ENCODE measurements at places on chromosomes 7 and 10.

GRCh38 chr10:103044942-103045489, 126.9 kb downstream of the CNNM2 start:
- no peak for DNase-seq

GRCh38 chr10:96130326-96130995, 364 bp downstream of the ZNF518A start:
- peak; percentile 93 for DNase-seq

DNA sequence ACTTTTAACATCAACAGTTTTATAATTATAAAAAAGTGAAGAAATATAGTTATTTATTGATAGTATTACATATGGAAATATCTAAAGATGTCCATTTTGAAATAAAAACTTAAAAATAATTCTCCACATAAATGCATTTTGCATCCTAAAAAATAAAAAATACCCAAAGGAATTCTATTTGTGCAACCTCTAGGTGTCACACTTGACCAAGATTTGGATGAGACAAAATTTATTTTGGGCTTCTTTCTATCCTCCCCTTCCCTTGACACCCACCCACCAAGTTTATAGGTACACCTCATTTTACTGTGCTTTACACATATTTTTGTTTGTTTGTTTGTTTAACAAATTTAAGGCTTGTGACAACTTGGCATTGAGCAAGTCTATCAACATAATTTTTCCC, 3.3 kb upstream of the THSD7A start:
- DNase-seq: peak; percentile 32

- no peak for DNase-seq
Measured at GRCh38 chr7:153044981-153045380, 285.4 kb downstream of the ACTR3B start.

DNA sequence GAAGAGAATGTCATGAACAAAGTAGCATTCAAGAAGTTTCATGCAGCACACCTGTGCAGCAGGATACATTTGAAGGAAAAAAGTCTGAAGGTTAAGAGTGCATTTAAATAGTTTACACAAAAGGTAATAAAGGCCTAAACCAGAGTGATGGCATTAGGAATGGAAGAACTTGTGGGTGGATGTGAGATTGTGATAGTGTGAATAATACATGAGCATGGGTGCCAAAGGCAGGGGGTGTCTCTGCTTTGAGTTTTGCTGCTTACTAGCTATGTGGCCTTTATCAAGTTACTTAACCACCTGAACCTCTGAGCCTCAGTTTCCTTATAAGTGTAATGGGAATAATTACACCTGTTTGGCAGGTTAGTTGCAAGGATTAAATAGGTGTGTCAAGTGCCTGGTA, 21.0 kb downstream of the AGK start:
- no peak for DNase-seq

- no peak for DNase-seq
Measured at GRCh38 chr10:58697691-58698090, 185.0 kb downstream of the BICC1 start.

GRCh38 chr7:116236020-116236630, 25.8 kb downstream of the TES start:
- DNase-seq: peak; percentile 84

GRCh38 chr7:43018446-43018845, 86.3 kb downstream of the MRPL32 start:
- DNase-seq: no peak

- no peak for DNase-seq
Measured at GRCh38 chr10:104046651-104047050, 39.0 kb downstream of the COL17A1 start.

GRCh38 chr7:159039716-159040115, 105.0 kb downstream of the VIPR2 start:
- DNase-seq: no peak

- DNase-seq: no peak
Measured at GRCh38 chr10:133344236-133344635, 2.9 kb upstream of the PRAP1 start.

DNA sequence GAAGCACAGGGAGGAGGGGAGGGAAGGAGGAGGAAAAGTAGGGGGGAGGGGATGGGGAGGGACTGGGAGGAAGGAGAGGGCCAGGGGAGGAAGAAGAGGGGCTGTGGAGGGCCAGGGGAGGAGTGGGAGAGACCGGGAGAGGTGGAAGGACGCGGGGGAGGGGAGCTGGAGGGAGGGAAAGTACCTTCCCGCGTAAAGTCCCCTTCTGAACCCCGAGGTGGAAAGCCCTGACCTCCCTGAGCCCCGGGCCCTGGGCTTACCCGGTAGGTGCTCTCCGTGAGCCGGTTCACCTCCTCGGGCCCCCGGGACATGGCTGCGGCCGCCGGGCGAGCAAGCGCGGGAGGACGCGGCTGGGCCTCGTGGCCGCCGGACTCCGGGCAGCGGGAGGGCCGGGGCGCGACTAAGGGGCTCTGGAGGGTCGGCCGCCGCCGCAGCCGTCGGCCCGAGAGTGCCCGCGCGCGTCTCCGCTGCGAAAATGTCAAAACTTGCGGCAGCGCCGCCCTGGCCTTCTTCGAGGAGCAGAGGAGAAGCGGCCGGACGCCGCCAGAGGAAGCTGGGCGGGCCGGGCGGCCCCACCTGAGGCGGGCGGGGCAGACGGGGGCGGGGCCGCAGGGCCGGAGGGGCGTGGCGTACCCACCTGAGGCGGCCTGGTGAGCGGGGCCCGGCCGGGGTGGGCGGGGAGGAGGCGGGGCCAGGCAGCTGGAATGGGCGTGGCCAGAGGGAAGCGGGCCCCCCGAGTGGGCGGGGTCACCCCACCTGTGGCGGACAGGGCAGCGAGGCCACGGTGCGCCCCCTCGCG, at the start of gene BAIAP2L1:
Gene BAIAP2L1 (minus strand): TSS at position 549 of the 799 bp plus-strand sequence. CDS start 238 bp downstream, at position 311.
- DNase-seq: peak; percentile 78

Data from hematopoietic multipotent progenitor cell treated with erythropoietin and hydrocortisone succinate and interleukin-3 and kit ligand, for 4 days (in vitro differentiated cells).